SIG-M5 (cell line): ENCODE measurements at places on chromosomes 4 and X.

DNA sequence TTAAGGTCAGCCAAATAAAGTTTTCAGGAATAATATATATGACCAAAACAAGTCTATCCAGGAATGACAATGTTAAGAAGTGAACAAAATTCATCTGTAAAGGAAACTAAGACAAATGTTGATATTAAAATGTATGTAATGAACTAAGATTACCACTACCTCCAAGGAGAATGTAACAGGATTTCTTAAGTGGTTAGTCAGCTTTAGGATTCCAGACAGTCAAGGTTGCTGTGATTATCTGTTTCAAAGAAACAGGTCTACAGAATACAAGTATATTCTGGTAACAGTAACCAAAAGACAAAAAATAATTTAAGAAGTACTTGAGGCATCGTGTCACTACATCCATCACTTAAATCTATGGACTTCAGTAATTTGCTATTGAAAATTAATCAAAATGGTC is 172.8 kb downstream of the SCFD2 start:
- DNase-seq: no peak

- DNase-seq: no peak
Observed at GRCh38 chr4:177191991-177192390, 117.7 kb upstream of the NEIL3 start.

DNA sequence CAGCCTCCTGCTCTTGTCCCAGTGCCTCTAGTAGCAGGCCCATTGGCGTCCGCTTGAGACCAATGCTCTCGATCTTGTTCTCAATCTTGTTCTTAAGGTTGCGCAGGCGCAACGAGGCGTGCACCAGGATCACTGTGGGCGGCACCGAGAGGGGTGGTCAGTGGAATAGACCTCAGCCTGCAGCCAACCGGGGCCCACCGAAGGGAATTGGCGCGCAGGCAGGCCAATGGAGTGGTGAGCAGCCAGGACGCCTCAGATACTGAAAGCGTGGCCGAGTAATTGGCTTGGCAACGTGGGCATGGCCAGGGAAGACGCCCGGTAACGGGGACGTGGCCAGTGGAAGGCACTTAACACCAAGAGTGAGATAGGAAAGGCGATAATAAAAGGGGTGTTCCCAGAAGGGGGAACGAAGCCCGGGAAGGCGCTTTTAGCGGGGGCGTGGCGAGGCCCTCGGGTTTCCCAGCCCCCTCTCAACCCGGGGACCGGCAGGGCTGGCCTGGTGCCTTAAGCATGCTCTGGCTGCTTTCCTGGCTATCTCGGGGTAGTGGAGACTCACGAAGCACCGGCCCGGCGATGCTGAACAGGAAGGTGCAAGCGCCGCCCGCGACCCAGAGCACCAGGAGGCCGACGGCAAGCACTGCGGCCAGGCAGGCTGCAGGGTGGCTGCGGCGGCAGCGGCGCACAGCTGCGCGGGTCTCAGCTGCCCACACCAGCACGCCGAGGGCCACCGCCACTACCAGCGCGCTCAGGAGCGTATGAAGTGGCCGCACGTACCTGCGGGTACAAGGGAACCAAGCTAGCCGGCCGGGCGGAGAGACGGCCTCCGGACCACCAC is 1.7 kb downstream of the PRAF2 start:
- no peak for DNase-seq

DNA sequence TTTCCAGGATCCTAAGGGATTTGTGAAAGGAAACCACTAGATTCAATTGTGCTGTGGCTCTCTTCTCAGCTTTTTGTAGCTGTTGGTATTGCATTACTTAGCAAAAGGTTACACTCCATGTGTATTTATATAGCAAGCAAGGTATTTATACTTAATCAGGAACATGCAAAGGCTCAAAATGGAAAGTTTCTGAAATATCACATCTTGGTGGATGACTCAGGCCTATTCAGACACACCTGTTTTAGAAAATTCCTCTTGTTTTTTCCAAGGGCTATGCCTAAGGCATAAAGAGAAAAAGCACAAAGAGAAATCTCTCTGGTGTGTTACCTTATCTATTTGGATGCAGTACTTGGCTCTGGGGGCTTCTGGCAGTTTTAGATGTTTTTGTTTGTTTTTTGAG is 144.4 kb upstream of the GALNT7 start:
- DNase-seq: no peak

GRCh38 chrX:38214551-38215531 is 5.8 kb downstream of the SRPX start:
- DNase-seq: no peak

DNA sequence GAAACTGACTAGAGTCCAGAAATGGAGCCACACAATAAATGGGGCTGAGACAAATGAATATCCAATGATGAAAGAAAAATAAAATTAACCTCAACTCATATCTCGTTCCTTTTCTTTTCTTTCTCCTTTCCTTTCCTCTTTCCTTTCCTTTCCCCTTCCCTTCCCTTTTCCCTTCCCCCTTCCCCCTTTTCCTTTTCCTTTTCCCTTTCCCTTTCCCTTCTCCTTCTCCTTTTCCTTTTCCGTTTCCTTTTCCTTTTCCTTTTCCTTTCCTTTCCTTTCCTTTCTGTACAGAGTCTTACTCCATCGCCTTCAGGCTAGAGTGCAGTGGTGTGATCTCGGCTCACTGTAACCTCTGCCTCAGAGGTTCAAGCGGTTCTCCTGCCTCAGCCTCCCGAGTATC is 146.3 kb downstream of the RTL9 start:
- no peak for DNase-seq

DNA sequence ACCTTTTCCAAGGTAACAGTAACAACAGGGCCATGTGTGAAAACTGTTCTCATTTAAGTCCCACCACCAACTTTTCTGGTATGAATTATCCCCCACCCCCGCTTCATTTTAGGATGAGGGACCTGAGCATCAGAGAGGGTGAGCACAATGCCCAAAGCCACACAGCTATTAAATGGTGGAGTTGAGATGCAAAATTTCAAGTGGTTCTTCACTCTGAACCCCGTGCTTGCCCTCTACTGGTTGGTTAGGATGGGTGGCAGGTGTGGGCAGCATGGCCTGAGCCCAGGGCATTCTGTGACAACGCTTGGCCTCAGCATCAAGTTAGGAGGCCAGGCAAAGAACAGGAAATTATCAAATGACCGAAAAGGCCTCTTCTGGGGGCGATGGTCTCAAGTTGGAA is 33.5 kb downstream of the MED28 start:
- no peak for DNase-seq

- DNase-seq: no peak
Observed at GRCh38 chr4:73687421-73687820, 52.9 kb upstream of the CXCL8 start.

DNA sequence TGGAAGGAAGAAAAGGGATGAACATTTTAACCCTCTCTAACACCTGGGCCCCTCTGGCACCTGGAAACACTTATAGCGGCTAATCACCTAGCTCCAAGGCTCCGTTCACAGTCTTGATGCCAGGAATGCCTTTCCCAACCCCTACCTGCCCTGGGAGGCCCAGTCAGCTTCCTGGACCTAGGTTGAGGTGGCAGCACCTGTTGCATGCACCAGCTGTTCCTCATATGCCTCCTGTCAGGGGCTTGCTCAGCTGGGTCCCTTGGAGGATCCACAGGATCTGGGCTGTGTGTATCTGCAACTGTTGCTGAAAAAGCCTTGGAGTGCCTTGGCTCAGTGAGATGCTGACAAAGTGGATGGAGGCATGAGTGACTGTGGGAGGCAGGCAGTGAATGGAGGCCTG is 4.4 kb downstream of the CFP start:
- DNase-seq: no peak

GRCh38 chr4:853416-853781 is 27.5 kb upstream of the CPLX1 start:
- DNase-seq: no peak

GRCh38 chrX:16212436-16212835 is 45.2 kb downstream of the MAGEB17 start:
- DNase-seq: no peak

- no peak for DNase-seq
Observed at GRCh38 chr4:25663781-25664180, 8.1 kb downstream of the SLC34A2 start.

DNA sequence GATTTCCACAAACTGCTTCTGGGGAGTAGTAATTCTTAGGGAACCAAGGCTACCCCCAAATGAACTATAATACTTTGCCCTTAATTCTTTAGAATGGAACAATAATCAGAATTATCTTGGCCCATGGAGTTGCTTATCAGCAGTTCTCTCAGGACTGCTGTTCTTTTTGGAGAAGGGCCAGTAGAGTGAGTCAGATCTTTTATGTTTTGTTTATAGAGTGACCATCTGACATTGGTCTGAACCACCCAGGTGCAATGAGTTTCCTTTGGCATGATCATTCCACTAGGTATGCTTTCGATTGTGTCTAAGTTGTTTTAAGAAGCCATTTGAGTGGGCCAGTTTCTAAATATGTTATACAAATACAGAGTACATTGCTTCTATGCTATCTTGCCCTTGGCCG is 31.8 kb downstream of the PRRG1 start:
- DNase-seq: no peak

DNA sequence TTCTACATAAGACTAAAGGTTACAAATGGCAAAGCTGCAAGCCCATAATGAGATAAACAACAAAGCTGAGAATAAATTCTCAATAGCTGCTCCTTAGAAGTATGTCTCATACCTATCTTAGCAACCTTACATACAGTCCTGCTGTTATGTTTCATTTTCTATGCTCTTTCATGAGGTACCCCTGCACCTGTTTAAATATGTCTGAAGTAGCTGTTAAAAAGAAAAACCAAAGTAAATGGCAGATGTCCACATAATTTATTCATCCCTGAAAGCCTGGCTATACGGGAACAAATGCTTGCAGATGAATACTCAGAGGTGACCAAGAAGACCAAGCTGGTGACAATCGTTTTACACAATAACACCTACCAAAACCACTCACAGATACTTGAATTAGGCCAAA is 22.5 kb downstream of the PPA2 start:
- no peak for DNase-seq

DNA sequence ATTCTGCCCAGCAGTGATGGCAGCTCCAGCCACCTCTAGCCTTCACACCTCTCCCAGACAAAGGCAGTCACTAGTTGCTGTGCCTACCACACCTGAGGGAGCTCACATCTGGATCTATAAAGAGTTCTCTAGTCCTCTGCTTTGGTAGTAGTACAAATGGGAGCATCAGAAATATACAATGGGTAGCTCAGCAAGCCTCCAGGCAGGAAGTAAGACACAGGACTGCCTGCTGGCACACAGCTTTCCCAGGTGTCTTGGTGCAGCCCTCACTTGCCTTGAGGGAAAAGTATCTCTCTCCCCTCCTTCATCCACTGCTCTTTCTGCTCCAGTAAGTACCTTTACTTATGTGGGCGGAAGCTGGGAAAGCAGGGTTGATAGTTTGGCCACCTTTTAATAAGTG is 212.9 kb upstream of the SLC7A11 start:
- no peak for DNase-seq

GRCh38 chr4:52968241-52968640 is 106.1 kb downstream of the RASL11B start:
- no peak for DNase-seq

GRCh38 chr4:138727731-138728130 is 287.9 kb upstream of the NOCT start:
- DNase-seq: no peak

- DNase-seq: no peak
Observed at GRCh38 chr4:34572026-34572425, 1672.3 kb downstream of the ARAP2 start.

DNA sequence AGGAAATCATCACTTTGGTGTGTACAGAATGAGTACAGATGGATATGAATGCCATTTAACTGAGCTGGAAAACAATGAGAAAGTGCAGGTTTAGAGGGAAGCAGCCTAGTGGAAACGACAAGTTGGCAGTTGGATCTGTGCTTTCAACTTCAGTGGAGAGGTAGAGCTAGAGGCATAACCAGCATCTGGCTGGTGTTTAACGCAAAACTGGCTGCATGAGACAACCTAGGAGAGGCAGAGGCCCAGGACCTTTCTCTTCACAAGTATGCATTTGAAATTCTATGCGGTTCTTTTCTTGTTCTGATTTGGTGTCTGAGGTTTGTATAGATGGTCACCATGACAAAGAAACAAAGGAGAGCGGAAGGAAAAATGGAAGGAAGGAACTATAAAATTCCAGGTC is 63.1 kb downstream of the ANXA5 start:
- DNase-seq: no peak

- no peak for DNase-seq
Observed at GRCh38 chrX:103503163-103503852, 16.0 kb downstream of the RAB40A start.

GRCh38 chrX:82816562-82816961 is 691.5 kb upstream of the POU3F4 start:
- no peak for DNase-seq

- DNase-seq: no peak
Observed at GRCh38 chr4:184250795-184251669, 33.4 kb upstream of the ENPP6 start.

GRCh38 chr4:128837679-128838078 is 28.2 kb downstream of the JADE1 start:
- no peak for DNase-seq

DNA sequence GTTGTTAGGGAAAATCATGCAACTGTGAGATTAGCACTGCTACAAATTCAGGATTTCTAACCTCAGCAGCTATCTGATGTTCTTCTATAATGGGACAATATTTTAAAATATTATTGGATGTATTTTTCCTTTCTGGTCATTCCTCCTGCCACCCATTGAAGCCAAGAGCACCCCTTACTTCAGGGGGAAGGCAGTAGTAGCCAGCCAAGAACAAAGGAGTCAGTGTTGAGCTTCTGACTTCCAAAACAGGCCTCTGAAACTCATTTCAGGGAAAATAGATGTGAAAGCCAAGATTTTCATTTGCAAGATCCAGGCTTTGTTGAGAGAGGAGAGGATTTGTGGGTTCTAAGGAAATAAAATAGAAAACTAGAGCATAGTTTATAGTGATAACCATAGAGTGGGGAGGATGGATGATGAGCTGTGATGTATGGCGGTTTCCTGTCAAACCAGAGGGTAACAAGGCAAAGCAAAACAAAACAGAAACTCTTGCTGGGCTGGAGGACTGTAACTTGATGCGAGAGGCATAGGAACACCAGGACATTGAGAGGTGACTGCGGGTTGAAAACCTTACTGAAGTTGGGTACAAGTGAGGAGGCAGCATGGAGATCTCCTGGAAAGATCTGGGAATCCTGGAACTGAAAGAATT is 173.7 kb upstream of the LEF1 start:
- no peak for DNase-seq

DNA sequence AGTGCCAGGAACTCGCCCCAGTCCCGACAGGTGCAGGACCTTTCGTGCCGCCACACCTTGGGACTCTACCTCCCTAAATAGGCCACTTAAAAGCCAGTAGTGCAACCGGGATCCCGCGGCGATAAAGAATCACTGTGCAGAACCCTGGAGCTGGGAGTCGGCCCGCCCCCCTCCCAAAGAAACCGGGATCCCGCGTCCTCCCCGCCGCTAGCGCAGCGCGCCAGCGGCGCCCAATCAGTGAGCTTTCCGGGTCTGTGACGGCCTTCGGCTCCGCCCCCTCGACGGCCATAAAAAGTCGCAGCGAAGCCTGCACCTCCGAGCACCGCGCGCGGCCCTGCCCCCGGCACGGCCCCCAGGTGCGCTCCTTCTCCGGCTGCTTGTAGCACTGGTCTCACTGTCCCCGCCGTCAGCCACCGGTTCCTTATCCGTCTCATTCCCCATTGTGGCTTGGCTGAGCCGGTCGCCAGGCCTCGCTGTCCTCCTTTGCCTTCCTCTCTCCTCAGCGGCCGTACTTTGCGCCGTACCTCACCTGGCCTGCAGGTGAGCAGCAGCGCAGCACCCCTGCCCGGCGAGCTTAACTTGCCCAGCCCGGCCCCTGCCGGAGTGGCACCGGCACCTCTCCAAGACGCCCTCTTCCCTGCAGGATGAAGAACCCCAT is at the start of gene LRAT:
LRAT (plus strand) TSS at position 318 of the 658 bp plus-strand sequence; CDS start at position 645, 327 bp downstream.
- no peak for DNase-seq

- no peak for DNase-seq
Observed at GRCh38 chrX:103376118-103376978, at the start of gene BEX3. Gene BEX3 (plus strand): TSS chrX:103376538. CDS start chrX:103377522, 984 bp downstream.

- no peak for DNase-seq
Observed at GRCh38 chrX:630612-631496, at the start of gene SHOX. Gene SHOX (plus strand): TSS chrX:630791. CDS start chrX:630898, 107 bp downstream.
